Smooth muscle cell of the umbilical artery (primary cell): ENCODE measurements at places on chromosomes 12 and 14. TPM values are rescaled to one million over a fixed set of nuclear protein-coding genes. Genes with fewer than 3 reads are reported as not detected.

Gene NOXRED1
- 0.55 TPM in 1 of 2 replicates, not detected in the other for total RNA-seq

Gene CLEC2D
- 4.2 and 5.9 TPM in 2 replicates for total RNA-seq

Gene PLEKHG7
- not detected in 2 replicates for total RNA-seq

Gene TSHR
- not detected in 2 replicates for total RNA-seq

Gene CHGA
- not detected in 2 replicates for total RNA-seq

Gene PTGER2
- 4.8 and 8.0 TPM in 2 replicates for total RNA-seq

Gene MEG3
- total RNA-seq = 320 and 436 TPM in 2 replicates

Gene GALNT9
- total RNA-seq = 0.30 and 0.42 TPM in 2 replicates

Gene KCTD10
- total RNA-seq = 72.5 and 82.8 TPM in 2 replicates

Gene SERPINA1
- 0.30 and 0.32 TPM in 2 replicates for total RNA-seq

Gene PMCH
- not detected in 2 replicates for total RNA-seq

Gene IL31
- total RNA-seq = not detected in 2 replicates

Gene C3AR1
- total RNA-seq = 0.51 and 1.5 TPM in 2 replicates

Gene TSPAN11
- under 0.01 and 0.69 TPM in 2 replicates for total RNA-seq

Gene TDRD9
- total RNA-seq = 0.30 and 0.60 TPM in 2 replicates

Gene DHH
- total RNA-seq = 0.05 TPM in 1 of 2 replicates, not detected in the other

Gene RERGL
- not detected in 2 replicates for total RNA-seq

Gene TOMM20L
- not detected in 2 replicates for total RNA-seq

Gene PTPRQ
- 2.4 and 2.9 TPM in 2 replicates for total RNA-seq

Gene SERPINA5
- not detected in 2 replicates for total RNA-seq

Gene CMA1
- total RNA-seq = not detected in 2 replicates
